T-helper 17 cell (primary cell): ENCODE measurements at places on chromosomes 11 and 22.

- no peak for DNase-seq
These were observed 7.5 kb downstream of the ELMOD1 start for GRCh38 chr11:107598225-107599139.

GRCh38 chr11:116261606-116262005, 511.2 kb downstream of the BUD13 start:
- DNase-seq = no peak

DNA sequence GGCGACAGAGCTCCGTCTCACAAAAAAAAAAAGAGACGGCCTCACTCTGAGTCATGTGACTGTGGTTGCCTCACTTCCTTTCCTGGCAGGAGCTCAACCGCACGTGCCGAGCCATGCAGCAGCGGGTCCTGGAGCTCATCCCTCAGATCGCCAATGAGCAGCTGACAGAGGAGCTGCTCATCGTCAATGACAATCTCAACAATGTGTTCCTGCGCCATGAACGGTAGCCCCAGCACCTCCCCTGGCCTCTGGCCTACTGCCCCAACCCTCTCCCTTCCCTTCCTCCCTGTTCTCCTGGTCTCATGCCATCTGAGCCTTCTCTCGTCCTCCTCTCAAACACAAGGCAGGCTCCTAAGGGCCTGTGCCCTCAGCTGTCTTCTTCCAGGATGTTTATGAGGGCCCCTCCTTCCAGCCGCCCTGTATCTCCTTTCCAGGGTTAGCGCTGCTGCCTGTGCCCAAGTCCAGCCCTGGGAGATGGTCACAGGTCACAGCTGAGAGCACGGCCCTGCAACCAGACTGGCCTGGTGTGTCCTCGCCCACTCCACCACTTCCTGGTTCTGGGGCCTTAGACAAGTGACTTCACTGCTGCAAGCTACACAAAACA, 30.7 kb downstream of the TOM1 start:
- no peak for DNase-seq

- no peak for DNase-seq
These were observed 21.5 kb upstream of the SCARF2 start for GRCh38 chr22:20459152-20459542.

GRCh38 chr11:48078689-48079088, 98.3 kb downstream of the PTPRJ start:
- DNase-seq = no peak

DNA sequence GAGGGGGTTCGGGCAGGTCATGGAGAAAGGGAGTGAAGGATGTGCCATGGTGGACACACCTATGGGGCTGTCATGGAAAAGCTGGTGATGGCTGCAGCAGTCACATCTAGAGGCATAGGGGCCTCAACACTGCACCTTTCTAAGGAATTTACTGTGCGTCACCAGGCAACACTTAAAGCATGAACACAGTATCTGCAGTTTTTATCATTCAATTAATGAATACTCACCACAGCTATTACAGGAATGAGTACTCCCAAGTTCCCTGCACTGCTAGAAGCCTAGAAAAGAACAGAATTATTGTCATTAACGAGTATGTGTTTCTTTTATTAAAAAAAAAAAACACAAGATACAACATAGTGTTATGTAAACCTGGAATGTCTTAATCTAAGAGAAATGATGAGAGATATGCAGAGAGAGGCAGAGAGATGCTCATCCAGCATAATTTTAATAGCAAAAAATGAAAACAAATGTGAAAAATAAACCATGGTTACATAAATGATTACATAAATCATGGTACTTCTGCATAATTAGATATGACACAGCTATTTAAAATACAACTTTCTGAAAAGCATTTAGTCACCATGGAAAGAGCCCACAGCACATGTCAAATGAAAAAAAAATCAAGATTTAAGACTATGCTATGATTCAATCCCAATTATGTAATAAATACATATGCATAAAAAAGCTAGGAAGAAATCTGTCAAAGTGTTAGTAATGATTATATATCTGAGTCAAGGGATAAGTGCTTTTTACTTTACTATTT, 19.2 kb downstream of the SERPIND1 start:
- DNase-seq = no peak

DNA sequence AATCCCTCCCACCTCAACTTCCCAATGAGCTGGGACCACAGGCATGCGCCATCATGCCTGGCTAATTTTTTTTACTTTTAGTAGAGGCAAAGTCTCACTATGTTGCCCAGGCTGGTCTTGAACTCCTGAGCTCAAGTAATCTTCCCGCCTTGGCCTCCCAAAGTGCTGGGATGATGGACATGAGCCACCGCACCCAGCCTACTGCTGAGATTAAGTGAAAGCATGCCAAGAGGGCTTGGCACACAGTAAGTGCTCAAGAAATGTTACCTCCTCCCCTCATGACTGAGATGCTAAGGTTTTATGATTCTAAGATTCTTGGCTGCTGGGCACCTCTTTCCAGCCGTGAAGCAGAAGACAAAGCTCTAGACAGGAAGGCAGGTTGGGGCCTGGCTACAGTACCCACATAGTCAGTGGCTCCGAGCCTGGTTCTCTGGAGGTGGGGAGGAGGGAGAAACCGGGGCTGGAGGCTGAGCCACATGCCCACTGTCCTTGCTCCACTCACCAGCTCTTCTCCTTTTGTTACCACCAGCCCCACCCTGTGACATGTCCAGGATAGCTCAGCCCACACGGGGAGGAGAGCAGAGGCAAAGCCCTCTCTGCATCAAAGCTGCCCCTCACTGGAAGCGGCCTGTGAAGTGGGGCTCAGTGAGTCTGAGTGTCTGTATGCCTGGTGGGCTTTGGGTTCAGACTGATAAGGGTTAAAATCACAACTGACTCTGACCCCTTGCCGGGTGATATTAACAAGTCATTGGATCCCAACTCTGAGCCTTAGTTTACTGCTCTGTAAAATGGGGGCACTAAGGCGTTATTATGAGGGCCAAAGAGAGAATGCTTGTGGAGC, 12.9 kb downstream of the ARHGEF17 start:
- DNase-seq = no peak

DNA sequence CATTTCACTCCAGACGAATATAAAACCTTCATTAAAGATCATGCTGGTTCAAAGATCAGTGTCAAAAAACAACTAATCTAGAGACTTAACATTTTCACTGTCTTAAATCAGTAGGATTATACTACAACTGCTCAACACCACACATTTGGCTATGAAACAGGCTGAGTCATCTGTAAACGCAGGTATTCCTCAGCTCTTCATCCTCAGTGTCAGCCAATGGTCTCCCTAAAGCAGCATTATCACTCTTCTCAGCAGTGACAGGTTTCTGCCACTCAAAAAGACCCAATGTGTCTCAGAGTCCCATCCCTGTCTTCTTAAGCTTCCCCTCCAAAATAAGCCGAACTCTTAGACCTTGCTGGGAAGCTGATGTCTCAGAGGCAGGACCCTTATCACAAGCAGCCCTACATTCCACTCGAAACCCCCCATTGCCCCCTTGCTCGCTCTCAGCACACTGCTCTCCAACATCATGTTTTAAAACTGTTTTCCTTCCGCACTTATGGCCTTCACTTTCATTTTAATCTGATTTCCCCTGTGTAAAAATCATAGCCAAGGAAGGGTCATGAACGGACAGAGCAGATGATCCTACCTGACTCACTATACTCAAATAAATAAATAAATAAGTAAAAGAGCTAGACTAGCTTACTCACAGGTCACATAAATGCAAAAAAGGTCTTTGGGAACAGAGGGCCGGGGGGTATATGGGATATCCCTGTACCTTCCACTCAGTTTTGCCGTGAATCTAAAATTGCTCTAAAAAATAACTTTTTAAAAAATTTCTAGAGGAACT, 23.0 kb downstream of the CDON start:
- DNase-seq = no peak

GRCh38 chr22:38754751-38755154, 1.0 kb downstream of the SUN2 start:
- DNase-seq = no peak

DNA sequence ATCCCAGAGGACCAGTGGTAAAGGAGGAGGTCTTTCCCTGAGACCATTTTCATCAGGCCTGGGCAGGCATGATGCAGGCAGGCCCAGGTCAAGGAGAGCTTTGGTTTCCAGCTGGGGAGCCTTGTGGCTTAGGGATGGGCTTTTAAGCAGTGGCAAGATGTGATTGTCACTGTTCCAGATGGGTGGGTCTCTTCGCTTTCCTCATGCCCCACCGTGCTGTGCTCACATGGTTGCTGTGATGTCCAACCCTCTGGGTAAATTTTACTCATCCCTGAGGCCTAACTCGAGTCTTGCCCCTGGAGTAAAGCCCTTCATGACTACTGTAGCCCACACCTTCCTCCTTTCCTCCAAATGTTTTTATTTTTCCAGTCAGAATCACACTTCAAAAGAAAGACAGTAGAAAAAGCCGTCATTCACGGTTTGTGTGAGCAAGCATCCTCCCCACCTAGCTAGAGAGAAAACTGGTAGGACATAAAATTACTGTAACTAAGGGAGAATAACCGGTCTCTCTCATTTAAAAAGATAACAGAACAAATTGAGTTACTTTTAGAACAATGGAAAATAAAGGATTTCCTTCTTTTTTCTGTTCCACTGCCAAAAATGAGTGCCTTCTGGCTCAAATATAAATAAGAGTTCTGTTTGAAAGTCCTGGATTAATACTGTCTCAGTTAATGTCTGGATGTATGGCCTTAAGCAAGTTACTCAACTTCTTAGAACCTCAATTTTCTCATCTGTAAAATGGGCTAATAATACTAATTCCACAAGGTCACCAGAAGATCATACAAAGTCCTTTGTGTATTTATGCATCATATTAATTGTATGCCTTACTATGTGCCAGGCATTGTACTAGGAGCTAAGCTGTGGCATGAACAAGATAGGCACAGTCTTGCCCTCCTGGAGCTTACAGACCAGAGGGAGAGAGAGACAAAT, 84.9 kb downstream of the ME3 start:
- no peak for DNase-seq

GRCh38 chr11:75387736-75388294, 11.5 kb upstream of the RPS3 start:
- no peak for DNase-seq

GRCh38 chr11:1546536-1547466, 25.3 kb downstream of the DUSP8 start:
- DNase-seq = peak; percentile 45

- DNase-seq = no peak
These were observed 2.1 kb upstream of the OAF start for GRCh38 chr11:120208777-120209176.

DNA sequence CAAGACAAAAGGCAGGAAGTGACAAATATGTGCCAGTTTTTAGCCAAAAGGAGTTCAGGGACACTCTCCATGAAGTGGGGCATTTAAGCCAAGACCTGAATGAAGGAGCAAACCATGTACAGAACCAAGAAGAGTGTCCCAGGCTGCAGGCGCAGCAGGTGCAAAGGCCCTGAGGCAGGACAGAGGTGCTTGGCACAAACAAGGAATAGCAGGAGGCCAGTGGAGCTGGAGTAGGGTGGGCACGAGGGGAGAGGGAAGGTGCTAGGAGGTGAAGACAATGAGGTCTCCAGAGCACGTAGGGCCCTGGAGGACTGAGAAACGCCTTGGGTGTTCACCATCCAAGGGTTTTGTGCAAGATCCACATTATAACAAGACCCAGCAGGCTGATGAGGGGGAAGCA, 474.1 kb downstream of the MN1 start:
- DNase-seq = no peak

DNA sequence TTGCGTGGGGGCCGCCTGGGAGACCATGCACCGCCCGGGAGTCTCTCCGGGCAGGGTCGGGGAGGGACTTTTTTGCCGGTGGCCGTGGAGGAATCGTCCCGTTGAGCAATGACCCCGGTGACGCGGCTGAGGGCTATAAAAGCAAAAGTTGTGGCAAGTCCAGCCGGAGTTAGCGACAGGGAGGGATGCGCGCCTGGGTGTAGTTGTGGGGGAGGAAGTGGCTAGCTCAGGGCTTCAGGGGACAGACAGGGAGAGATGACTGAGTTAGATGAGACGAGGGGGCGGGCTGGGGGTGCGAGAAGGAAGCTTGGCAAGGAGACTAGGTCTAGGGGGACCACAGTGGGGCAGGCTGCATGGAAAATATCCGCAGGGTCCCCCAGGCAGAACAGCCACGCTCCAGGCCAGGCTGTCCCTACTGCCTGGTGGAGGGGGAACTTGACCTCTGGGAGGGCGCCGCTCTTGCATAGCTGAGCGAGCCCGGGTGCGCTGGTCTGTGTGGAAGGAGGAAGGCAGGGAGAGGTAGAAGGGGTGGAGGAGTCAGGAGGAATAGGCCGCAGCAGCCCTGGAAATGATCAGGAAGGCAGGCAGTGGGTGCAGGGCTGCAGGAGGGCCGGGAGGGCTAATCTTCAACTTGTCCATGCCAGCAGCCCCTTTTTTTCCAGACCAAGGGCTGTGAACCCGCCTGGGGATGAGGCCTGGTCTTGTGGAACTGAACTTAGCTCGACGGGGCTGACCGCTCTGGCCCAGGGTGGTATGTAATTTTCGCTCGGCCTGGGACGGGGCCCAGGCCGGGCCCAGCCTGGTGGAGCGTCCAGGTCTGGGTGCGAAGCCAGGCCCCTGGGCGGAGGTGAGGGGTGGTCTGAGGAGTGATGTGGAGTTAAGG, at the start of gene NEAT1:
TSS of gene NEAT1 (plus strand) at position 166 of the 883 bp plus-strand sequence.
- DNase-seq = peak; percentile 62

- DNase-seq = no peak
These were observed 4.9 kb downstream of the INPPL1 start for GRCh38 chr11:72229336-72229924.

- DNase-seq = no peak
These were observed 6.8 kb upstream of the SLC22A8 start for GRCh38 chr11:63022441-63022840.

DNA sequence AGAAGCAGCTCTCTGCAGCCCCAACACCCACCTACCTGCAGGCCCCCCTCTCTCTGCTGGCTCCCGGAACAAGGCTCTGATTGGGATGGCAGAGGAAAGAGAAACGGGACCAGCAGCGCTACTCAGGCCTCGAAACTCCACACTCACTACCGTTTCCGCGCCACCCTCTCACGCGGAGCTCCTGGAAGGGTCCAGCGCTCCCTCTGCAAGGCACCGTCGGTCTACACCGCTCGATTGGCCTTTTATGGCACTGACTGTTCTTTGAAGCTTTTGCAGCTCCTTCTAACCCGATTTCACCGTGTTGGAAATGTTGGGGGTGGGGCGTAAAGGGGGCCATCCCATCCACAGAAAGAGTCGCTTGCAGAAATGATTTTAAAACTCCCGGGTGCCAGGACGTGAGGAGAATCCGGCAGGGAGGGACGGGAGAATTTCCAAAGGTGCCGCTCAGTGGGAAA, 323 bp upstream of the PANX1 start:
- DNase-seq = no peak

DNA sequence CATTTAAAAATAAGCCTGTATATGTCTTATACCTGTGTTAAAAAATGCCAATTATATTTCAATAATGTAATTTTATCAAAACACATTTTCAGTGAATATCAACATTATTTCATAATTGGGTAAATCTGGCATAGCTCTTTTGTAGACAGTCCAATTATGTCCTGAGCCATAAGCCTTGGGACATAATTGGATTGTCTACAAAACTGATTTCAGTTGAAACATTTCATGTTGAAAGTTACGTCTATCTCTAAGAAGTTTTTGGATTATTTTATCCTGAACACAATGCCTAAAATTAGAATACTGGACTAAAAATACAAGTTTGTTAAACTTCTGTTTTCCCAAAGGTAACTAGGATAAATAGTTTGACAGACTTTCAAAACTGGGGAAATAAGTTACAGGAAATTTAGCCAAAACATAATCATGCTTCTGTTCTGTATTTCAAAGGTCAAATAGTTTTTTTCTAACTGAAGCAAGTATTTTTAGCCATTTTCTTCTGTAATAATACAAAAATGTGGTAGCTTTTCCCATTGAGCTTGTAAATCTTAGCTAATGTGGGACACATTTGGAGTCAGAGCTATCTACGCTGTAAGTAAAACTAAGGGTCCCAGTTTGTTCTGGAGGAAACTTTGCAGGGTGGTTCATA, 100.7 kb upstream of the BIRC3 start:
- DNase-seq = no peak
